Mucosa of descending colon (tissue), 3 donors: ENCODE measurements at places on chromosomes 7 and 10. TPM values are rescaled to one million over a fixed set of nuclear protein-coding genes. Genes with fewer than 3 reads are reported as not detected.

DNA sequence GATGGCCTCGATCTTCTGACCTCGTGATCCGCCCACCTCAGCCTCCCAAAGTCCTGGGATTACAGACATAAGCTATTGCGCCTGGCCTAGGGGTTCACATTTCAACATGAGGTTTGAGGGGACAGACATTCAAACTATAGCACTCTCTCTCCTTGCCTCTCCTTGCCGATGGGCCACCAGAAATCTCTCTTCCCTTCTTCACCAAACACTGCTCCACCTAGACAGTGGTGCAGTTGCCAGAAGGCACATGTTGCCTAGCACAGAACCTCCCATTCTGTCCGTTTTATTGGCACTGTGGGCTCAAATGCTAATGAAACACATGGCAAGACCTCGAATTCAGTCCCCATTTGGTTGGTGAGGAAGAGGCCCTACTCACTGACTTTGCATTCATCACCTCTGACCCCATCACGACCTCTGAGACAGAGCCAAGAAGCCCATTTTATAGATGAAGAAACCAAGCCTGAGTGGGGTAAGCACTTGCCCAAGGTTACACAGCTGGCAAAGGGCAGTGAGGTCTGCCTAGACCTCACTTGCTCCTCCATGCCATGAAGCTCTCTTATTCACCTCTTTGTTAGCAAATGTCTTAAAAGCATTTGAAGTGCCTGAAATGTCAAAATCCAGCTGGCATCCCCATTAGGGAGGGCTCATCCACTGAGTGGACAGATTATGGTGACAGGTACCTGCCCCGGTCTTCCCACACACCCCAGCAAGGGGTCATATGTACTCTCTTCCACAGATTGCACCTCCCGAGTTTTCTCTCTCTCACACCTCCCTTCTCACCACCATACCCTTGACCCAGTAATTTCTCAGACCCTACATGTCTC lies 34.0 kb downstream of the GPRIN2 start:
- DNase-seq, result no peak

SIRT1 gene
- total RNA-seq, result 23.1 TPM

- no peak for DNase-seq
Measured at GRCh38 chr7:83015916-83016315, 146.8 kb downstream of the PCLO start.

DNA sequence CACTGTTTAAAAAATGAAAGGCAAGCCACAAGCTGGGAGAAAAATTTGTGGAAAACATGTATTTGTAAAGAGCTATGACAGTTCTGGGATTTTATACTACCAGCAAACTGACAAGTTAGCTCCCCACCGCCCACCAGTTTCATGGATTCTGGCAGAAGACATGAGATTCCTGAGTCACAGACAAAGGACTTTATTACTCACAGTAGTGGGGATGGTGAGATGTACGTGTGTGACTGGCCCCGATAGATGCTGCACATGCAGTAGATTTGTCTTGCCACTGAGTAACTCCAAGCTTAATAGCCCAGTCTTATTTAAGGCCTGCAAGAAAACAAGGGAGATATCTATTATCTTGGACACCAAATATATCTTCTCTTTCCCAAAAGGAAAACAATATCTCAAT lies 281.7 kb downstream of the AHR start:
- no peak for DNase-seq

CRHR2 gene
- not detected for total RNA-seq

GPR15LG gene
- 231 TPM for total RNA-seq

DNA sequence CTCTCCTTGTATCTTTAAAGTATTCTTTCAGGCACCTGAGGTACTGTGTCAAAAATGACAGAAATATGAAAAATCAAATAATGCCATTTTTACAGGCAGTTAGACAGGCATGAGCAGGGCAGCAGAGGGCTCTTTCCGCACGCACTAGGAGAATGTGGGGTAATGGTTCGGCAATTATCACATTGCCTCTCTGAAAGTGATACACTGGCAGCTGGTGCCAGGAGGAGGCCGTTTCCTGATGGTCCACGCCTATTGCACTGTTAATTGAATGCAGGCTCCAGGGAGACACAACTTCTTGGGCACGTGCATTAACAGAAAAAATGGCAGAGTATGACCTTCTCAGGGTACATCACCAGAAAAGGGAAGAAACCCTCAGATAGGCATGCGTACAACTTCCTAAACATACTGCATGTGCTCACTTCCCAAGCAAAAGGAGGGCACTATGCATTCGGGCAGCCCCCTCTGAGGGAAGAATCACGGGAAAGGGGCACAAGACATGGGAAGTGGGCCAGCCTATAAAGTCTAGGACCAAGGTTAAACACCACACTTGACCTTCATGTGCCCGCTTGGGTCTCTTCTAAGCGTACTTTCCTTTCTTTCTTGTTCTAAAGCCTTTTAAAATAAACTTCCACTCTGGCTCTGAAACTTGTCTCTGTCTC lies 161.7 kb downstream of the TNS3 start:
- no peak for DNase-seq

DNA sequence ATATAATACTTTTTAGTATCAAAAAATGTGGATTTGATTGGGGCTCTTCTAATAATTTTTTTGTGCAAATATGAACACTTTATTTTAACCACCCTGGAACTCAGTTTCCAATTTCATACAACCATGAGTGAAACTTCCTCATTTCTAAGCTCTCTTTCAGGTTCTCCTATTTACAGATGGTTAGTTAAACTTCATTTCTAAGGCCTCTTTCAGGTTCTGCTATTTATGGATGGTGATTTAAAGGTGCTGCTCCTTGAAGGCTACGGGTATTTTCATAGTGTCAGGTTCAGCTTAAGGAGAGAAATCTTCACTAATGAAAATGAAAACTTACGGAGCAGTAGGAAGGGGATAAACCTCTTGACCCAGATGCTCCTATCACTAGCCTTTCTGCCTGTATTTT lies 568.3 kb downstream of the KIF20B start:
- no peak for DNase-seq
